Kidney (tissue), 22 donors: ENCODE measurements at places on chromosomes 11 and 22. TPM values are rescaled to one million over a fixed set of nuclear protein-coding genes. Genes with fewer than 3 reads are reported as not detected.
A peak's percentile ranks its signal among the peaks of the same experiment; 100 is the strongest.

GRCh38 chr11:60633645-60634044 is 65.8 kb upstream of the MS4A8 start:
- H3K27ac ChIP-seq, result no peak overlapping the region
- H3K27me3 ChIP-seq, result no peaks in the 10 kb centered on the region
- H3K4me1 ChIP-seq, result no peaks in the 10 kb centered on the region
- no peak overlapping the region for H3K4me3 ChIP-seq
- no peak for DNase-seq
- H3K36me3 ChIP-seq, result no peaks in the 10 kb centered on the region

- H3K4me1 ChIP-seq, result no peaks in the 10 kb centered on the region
- H3K4me3 ChIP-seq, result no peak overlapping the region
- no peak for DNase-seq
These were observed 32.8 kb upstream of the PDE2A start for GRCh38 chr11:72707032-72707431.

- no peak overlapping the region for H3K4me3 ChIP-seq
- H3K4me1 ChIP-seq, result no peaks in the 10 kb centered on the region
- H3K36me3 ChIP-seq, result no peaks in the 10 kb centered on the region
- no peaks in the 10 kb centered on the region for H3K27me3 ChIP-seq
- DNase-seq, result no peak
- H3K27ac ChIP-seq, result no peak overlapping the region
These were observed 54.6 kb downstream of the POLD3 start for GRCh38 chr11:74646954-74647353.

DNA sequence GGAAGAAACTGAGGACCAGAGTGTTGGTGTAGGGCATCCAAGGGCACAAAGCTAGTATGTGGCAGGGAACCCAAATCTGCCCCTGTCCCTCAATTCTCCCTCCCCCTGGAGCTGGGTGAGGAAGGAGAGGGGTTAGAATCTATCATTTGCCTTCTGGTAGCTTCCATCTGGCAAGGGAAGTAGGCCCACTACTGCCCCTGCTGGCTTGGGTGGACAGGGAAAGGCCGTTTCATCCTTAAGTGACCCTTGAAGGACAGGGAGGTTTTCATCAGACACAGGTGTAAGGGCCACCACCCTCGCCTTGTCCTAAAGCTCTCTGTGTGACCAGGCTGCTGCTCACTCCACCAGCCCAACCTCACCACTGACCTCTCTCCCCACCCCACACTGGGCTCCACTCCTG is 22.1 kb downstream of the NECTIN1 start:
- H3K27ac ChIP-seq, result no peak overlapping the region
- no peaks in the 10 kb centered on the region for H3K4me1 ChIP-seq
- H3K27me3 ChIP-seq, result no peaks in the 10 kb centered on the region
- DNase-seq, result no peak

DNA sequence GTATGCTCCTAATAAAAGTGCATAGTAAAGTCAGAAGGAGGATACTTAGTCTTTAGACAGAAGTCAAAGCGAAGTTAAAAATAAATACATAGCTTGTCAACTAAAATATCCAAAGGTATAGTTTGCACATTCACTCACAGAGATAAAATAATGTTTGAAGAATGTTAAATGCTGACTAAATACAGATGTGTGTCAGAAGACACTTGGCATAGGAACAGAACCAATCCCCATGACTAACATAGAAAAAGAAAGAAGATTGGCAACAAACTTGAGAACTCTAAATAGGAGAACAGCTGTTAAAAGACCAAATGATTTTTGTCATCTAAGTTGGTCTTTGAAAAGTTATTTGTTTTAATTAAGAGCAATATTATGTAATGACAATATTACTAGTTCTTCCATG is 1172.1 kb upstream of the RAG2 start:
- no peaks in the 10 kb centered on the region for H3K36me3 ChIP-seq
- no peak for DNase-seq
- no peak overlapping the region for H3K4me3 ChIP-seq
- no peaks in the 10 kb centered on the region for H3K4me1 ChIP-seq
- H3K27me3 ChIP-seq, result no peaks in the 10 kb centered on the region

GRCh38 chr11:84965484-84965883 is 661.7 kb downstream of the DLG2 start:
- no peak overlapping the region for H3K4me3 ChIP-seq
- DNase-seq, result no peak
- H3K36me3 ChIP-seq, result no peaks in the 10 kb centered on the region
- no peaks in the 10 kb centered on the region for H3K27me3 ChIP-seq
- no peaks in the 10 kb centered on the region for H3K4me1 ChIP-seq
- H3K27ac ChIP-seq, result no peak overlapping the region

GRCh38 chr11:107824668-107825369 is 33.8 kb downstream of the SLC35F2 start:
- H3K27ac ChIP-seq, result no peak overlapping the region
- no peaks in the 10 kb centered on the region for H3K36me3 ChIP-seq
- no peak for DNase-seq
- no peaks in the 10 kb centered on the region for H3K27me3 ChIP-seq
- no peaks in the 10 kb centered on the region for H3K4me1 ChIP-seq

GRCh38 chr11:77981346-77981947 is 13.0 kb downstream of the INTS4 start:
- H3K27ac ChIP-seq, result no peak overlapping the region
- H3K4me1 ChIP-seq, result no peaks in the 10 kb centered on the region
- no peak overlapping the region for H3K4me3 ChIP-seq
- no peaks in the 10 kb centered on the region for H3K27me3 ChIP-seq
- H3K36me3 ChIP-seq, result peaks cover 17% of the 10 kb centered on the region
- no peak for DNase-seq

DNA sequence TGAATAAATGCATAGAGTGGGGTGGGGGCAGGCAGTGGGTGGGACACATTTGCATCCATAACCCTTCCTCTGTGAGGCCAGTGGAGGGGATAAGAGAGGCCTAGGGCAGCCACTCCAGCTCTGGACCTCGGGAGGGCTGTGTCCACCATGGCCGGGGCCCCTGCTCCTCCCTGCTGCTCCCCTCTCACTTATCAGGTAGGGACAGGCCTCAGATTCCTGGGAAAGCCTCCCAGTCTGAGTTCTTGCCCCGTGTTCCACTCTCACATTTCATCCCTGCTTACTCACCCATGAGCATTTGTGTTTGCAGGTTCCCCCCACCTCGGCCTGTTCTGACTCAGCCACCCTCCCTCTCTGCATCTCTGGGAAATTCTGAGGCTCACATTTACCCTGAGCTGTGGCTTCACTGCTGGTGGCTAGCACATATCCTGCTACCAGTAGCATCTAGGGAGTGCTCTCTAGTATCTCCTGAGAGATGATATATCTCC is 128.7 kb upstream of the TOP3B start:
- no peak overlapping the region for H3K27ac ChIP-seq
- H3K4me3 ChIP-seq, result no peak overlapping the region
- H3K27me3 ChIP-seq, result no peaks in the 10 kb centered on the region
- DNase-seq, result peak; percentile 58
- no peaks in the 10 kb centered on the region for H3K4me1 ChIP-seq
- no peaks in the 10 kb centered on the region for H3K36me3 ChIP-seq

DNA sequence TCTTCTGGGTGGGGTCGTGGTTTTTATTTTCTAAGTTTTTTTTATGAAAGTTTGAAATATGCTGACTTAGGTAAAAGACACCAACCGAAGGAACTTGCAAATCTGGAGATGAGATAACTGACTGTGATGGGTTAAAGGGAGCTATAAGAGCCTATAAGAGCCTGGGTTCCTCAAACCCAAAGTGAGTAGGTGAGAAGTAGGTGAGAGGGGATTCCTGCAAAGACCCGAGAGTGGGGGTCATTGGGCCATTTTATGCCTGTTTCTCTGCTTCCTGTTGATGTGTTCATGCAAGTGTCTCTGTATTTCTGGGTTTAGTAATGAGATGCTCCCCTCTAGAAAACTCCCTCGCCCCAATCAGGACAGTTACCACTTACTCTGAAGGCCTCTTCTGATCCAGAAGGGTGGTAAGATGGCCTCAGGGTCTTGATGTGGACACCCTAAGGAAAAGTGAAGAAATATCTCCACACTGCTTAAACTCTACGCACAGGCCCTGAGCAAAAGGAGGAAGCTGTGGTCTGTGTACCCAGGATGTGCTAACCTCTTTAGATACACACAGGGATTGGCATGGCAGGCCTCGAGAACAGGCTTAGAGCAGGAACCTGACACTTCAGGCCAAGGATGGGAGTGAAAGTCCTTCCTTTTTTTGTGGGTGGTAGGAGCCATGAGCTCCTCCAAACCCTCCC is 1.8 kb downstream of the FLI1 start:
- H3K4me1 ChIP-seq, result peaks cover 5% of the 10 kb centered on the region
- H3K4me3 ChIP-seq, result peak overlapping the region; percentile 76
- DNase-seq, result peak; percentile 23

- no peaks in the 10 kb centered on the region for H3K4me1 ChIP-seq
- no peak for DNase-seq
- no peak overlapping the region for H3K27ac ChIP-seq
- no peaks in the 10 kb centered on the region for H3K36me3 ChIP-seq
- no peak overlapping the region for H3K4me3 ChIP-seq
- H3K27me3 ChIP-seq, result peaks cover 3% of the 10 kb centered on the region
These were observed 4.1 kb downstream of the RIC3 start for GRCh38 chr11:8164746-8165145.

DNA sequence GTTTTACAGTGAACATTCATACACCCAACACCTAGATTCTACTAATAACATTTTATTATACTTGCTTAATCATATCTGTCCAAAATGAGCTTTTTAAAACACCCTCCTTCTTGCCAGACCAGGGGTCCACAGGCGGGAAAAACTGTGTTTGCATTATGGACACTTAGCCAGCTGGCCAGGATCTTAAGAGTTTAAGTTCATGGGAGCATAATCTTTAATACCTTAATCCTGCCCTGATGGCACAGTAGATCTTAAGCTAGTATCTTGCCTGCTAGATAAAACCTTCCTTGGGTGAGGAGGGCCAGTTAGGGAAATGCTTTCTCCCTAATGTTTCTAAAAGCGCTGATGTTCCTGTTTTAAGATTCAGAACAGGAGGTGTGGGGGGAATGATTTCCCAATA is 13.1 kb upstream of the CCDC134 start:
- H3K27me3 ChIP-seq, result no peaks in the 10 kb centered on the region
- H3K27ac ChIP-seq, result no peak overlapping the region
- H3K36me3 ChIP-seq, result no peaks in the 10 kb centered on the region
- no peaks in the 10 kb centered on the region for H3K4me1 ChIP-seq
- DNase-seq, result no peak

DNA sequence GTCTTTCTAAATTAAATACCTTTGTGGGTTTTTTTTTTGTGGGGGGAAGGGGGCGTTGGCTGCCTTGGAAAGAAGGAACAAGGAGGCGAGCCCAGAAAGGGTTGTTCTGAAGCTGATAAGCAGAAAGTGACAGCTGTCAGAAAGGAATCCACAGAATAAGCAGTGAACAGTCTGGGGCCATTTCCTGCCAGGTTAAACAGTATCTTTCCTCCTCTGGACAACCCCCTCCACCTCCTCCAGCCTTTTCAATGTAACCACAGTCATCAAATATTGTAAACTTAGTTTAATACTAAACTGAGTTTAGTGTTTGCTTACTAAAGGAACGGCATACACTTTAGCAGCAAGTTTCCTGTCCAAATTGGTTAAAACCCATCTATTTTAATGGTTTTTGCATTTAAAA is 271.2 kb upstream of the SYN3 start:
- no peak overlapping the region for H3K27ac ChIP-seq
- H3K4me3 ChIP-seq, result no peak overlapping the region
- H3K36me3 ChIP-seq, result no peaks in the 10 kb centered on the region
- no peaks in the 10 kb centered on the region for H3K4me1 ChIP-seq
- DNase-seq, result no peak
- no peaks in the 10 kb centered on the region for H3K27me3 ChIP-seq

DNA sequence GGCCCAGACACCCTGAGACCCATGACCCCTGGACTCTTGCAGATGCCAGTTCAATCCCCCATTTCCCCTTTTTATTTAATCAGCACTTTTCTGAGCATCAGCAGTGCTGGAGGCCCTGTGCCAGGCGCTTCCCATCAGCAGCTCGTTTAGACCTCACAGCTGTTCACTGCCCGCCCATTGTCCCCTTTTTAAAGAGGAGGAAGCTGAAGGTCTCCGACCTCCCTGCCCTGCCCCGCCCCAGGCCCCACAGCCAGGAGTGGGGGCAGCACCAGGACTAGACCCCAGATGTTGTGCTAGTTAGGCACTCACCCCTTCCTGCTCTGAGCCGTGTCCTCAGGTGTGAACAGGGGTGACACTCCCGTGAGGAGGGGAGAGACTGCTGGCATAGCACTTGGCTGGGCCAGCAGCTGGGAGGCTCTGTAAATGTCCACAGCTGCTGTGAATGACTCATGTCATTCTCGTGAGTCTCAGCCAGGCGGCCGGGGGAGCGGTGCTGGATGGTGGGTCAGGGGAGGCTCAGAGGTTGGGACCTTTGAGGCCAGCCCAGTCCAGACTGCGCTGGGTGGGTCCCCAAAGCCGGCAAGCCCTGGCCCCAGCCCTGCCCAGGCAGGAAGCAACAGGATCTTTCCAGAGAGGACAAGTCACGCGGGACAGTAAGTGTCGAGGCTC is 19.9 kb downstream of the EMID1 start:
- peak; percentile 42 for DNase-seq
- no peak overlapping the region for H3K4me3 ChIP-seq
- H3K36me3 ChIP-seq, result no peaks in the 10 kb centered on the region
- no peaks in the 10 kb centered on the region for H3K4me1 ChIP-seq
- no peaks in the 10 kb centered on the region for H3K27me3 ChIP-seq

DNA sequence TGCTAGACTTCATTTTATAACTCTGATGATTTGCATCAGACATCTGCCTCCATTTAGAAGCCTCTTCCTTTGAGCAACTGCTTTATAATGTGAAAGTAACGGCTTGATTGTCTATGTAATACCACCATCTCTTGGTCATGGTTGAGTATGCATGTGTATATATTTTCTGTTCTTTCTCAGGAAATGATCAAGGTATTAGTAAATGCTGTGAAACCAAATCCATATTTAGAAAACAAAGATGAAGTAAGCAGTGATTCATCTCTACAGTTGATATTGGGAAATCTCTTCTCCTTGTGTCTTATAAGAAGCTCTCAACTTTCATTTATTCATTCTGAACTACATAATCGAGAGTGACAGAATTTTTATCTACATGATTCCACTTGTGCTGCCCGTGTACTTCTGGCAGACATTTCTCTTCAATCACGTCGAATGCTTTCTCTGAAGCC is 104.6 kb upstream of the ANO3 start:
- H3K27me3 ChIP-seq, result no peaks in the 10 kb centered on the region
- H3K4me1 ChIP-seq, result no peaks in the 10 kb centered on the region
- no peak overlapping the region for H3K27ac ChIP-seq
- DNase-seq, result no peak
- H3K4me3 ChIP-seq, result no peak overlapping the region

IGSF9B gene
- total RNA-seq, result 10.4 TPM

TUBA8 gene
- total RNA-seq, result 1.1 TPM

IFITM10 gene
- total RNA-seq, result 6.4 TPM

POLR3H gene
- total RNA-seq, result 39.4 TPM

KCNJ5 gene
- total RNA-seq, result 6.5 TPM

TRIM48 gene
- not detected for total RNA-seq

JHY gene
- 13.6 TPM for total RNA-seq

RPLP2 gene
- total RNA-seq, result 1,544 TPM

CRYAB gene
- 1,312 TPM for total RNA-seq

XKR3 gene
- total RNA-seq, result not detected

HEPN1 gene
- not detected for total RNA-seq
